ENCODE measurements at places on chromosomes 4 and X.

- no peak for DNase-seq
These were observed 19.7 kb downstream of the TMEM131L start for GRCh38 chr4:153485860-153486259.

- DNase-seq = no peak
These were observed 30.7 kb upstream of the SMARCA5 start for GRCh38 chr4:143482840-143483239.

GRCh38 chr4:67521506-67521905 is 23.8 kb downstream of the CENPC start:
- no peak for DNase-seq

DNA sequence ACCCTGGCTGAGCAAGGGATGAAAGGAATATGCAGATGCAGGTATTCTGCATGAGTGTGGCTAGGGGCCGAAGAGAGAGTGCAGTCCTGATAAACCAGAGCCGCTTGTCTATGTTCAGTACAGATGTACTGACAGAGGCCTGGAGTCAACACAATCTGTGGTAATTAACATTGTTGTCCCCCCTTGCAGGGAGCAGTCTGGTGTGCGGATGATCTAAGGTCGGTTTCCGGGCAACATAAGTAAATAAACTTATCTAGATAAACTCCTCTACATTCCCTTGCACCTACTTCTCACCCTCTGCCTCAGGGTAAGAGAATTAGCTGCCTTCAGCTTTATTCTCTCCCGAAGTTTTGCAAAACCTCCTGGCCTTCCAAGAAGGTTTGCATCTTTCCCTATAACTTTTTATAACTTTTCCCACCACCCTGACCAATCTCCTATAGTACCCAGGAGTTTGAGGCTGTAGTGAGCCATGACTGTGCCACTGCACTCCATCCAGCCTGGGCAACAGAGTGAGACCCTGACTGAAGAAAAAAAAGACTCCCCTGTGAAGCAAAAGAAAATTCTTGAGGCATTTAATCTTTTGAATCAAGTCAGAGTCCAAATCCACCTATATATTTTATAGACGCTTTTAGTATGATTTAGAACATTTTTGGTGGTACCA is 26.6 kb downstream of the SNX25 start:
- no peak for DNase-seq

DNA sequence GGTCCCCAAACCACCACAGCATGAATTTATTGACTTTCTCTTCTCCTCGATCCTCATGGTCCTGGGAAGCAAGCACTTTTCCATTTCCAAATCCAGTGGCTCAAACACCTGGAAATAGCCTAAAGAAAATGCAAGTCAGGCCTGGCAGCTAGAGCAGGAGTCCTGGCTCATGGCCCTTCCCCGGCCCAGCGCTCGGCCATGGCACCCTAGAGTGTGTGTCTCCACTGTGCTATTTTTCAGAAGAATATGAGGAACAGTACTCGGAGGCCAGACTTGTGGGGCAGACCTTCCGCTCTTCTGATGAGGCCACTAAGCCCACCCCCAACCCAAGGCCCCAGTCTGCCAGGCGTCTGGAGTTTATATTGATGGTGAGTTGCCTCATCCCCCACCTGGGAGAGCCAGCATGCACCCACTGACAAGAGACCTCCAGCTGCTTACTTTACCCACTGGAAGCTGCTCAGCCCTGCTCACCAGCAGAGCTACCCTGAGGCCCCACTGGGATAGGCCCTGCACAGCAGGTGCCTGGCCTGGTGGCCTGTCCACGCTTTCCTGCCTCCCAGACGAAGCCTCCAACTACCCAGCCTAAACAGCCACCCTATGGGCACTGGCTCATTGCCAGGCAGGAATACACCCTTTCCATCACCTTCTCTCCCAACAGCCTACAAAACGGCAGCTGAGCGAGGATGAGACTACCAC is 2.3 kb upstream of the RTL5 start:
- DNase-seq = no peak

GRCh38 chr4:118757761-118758251 is 72.6 kb downstream of the METTL14 start:
- DNase-seq = no peak
